ENCODE measurements at places on chromosomes 1 and 21. TPM values are rescaled to one million over a fixed set of nuclear protein-coding genes. Genes with fewer than 3 reads are reported as not detected.

Gene HES5
- total RNA-seq, result not detected

Gene SLC30A2
- total RNA-seq, result not detected

Gene RYR2
- total RNA-seq, result 0.02 TPM

Gene DPT
- total RNA-seq, result not detected

Gene SH2D2A
- 4.8 TPM for total RNA-seq

Gene KCNH1
- total RNA-seq, result not detected

Gene WDR77
- total RNA-seq, result 42.5 TPM

Gene FCRL6
- not detected for total RNA-seq

Gene C1orf226
- 7.7 TPM for total RNA-seq

- H3K36me3 ChIP-seq, result peaks cover 13% of the 10 kb centered on the region
- peak within 1 kb of the TSS; percentile 78 for H3K4me3 ChIP-seq
- H3K27me3 ChIP-seq, result no peaks in the 10 kb centered on the region
- peaks cover 26% of the 10 kb centered on the region for H3K4me1 ChIP-seq
Measured at GRCh38 chr1:23743287-23744152, at the start of gene ELOA. Gene ELOA, plus strand, starts transcription at chr1:23743471. Its CDS starts 33 bp downstream, at chr1:23743504.

GRCh38 chr1:176222196-176222595 is 15.1 kb upstream of the COP1 start:
- no peaks in the 10 kb centered on the region for H3K4me1 ChIP-seq
- no peak for DNase-seq
- no peaks in the 10 kb centered on the region for H3K27me3 ChIP-seq
- no peak overlapping the region for H3K27ac ChIP-seq
- H3K36me3 ChIP-seq, result no peaks in the 10 kb centered on the region

DNA sequence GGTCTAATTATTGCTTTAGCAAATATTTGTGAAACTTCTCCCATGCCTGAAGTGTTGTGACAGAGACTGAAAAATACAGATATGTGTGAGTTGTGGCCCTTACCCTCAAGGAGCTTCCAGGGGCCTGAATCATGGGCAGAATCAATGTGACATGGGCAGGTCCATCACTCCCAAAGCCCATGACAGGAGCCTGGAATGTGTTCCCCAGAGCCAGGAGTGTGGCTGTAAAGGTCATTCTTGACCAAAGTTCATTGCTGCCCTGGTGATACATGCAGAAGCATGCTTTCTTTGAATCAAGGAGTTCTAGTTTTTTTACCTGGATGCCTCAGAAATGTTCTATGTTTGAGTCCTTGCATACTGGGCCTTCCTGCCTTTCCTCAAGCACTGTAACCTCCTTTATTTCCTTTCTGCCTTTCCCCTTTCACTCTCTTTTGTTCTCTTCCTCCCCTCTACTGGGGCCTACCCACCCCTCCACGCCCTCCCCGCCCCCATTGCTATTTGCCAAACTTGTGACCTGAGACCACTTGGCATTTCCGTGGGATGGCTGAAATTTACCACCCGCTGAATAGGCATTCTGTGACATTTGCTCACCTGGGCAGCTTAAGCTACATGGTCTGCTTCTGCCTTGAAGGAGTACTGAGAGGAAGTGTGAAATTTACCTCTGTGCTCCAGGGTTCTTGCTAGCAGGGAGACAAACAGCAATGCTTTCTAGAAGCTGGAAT is 19.7 kb downstream of the PBX1 start:
- no peak overlapping the region for H3K4me3 ChIP-seq
- no peaks in the 10 kb centered on the region for H3K27me3 ChIP-seq
- no peaks in the 10 kb centered on the region for H3K4me1 ChIP-seq
- DNase-seq, result no peak
- no peak overlapping the region for H3K27ac ChIP-seq

DNA sequence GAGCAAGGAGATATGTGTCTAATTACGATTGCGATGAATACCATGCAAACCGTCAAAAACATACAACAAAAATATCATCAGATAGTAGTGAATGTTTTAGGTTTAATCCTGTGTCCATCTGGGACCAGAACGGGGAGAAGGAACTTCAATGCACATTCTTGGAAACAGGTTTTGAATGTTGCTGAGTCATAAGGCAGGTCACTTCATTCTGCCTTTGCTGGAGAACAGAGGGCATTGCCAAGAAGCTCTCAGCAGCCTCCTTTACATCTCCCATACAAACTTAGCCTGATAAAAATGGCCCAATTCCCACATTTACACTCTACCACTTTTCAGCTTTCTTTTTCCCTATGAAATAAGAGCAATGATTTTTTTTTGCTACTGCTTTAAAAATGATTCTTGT is 78.0 kb upstream of the KCNJ6 start:
- no peak overlapping the region for H3K27ac ChIP-seq
- DNase-seq, result no peak
- no peaks in the 10 kb centered on the region for H3K27me3 ChIP-seq
- H3K4me3 ChIP-seq, result no peak overlapping the region
- no peaks in the 10 kb centered on the region for H3K36me3 ChIP-seq
